ENCODE measurements at places on chromosomes 16 and 17.

DNA sequence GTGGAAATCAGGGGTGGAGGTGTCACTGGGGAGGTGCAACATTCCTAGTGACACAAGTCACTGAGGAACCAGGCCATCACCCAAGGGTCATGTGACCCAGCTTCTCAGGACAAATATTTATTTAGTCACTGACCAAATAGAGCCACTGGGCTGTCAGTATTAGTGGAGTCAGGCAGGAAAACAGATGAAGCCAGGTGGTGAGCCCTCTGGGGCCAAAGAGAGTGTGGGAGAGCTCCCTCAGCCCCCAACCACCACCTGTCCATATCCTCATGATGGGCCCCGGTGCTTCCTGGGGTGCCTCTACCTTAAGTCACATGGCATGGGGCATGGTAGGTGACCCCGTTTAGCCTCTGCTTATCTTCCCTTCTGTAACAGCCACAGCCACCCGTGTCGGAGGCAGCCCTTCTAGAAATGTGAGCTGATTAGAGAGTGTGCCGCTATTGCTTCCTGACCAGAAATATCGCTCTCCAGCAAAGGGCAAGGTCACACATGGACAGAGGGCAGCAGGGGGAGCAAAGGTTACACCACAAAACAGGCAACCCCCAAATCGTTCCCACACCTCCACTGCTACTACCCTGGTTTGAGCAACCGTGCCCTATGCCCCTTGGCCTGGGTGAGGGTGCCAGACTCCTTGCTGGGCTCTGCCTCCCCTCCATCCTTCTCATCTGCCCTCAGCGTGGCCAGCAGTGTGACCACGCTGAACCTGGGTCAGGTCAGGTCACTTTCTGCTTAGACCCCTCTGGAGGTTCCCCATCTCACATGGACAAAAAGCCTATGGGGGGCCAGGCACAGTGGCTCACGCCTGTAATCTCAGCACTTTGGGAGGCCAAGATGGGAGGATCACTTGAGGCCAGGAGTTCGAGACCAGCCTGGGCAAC, 8.6 kb upstream of the AKTIP start:
- DNase-seq, result peak; percentile 64

DNA sequence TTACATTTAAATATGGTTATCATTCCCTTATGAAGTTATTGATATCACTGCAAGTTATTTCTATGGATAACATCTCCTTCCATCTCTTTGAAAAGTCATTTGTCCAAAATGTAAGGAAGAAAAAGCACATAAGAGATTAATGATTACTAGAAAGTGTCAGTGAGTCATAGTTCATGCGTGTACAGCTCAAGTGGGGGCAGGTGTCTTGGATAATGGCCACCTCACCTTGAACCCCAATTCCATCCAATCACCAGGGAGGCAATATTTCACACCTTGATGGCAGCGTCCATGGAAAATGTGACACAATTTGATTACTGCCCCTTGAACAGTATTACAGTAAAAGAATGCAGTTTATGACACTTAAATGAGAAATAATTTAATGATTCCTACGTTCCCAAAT, 358.3 kb upstream of the SOX9 start:
- DNase-seq, result no peak

DNA sequence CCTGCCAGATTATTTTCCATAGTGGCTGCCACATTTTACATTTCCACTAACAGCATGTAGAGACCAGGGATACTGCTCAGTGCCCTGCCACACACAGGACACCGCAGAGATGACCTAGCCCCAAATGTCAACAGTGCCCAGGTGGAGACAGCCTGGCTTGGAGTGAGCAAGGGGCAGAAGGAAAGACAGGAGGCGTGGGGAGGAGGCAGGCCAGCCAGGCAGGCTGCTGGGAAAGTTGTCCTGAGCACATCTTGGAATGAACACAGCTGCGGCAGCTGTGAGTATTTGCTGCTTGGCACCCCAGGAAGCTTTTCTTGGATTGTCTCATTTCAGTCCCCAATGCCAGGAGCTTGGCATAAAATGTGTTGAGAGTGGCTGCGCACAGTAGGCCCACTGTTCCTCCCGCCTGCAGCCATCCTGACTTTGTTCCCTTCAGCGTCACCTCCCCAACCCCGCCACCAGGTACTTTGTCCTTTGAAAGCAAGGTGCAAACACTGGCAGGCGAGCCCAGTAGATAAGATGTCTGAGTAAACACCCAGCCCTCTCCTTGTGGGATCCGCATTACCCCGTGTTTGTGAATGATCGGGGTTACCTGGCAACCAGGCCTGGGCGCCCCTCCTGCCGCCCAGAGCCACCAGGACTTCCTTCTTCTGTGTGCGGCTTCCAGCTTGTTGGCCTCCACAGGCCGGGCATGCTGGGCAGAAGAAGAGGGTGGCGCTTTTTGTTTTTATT, 114.0 kb downstream of the CMIP start:
- DNase-seq, result no peak

DNA sequence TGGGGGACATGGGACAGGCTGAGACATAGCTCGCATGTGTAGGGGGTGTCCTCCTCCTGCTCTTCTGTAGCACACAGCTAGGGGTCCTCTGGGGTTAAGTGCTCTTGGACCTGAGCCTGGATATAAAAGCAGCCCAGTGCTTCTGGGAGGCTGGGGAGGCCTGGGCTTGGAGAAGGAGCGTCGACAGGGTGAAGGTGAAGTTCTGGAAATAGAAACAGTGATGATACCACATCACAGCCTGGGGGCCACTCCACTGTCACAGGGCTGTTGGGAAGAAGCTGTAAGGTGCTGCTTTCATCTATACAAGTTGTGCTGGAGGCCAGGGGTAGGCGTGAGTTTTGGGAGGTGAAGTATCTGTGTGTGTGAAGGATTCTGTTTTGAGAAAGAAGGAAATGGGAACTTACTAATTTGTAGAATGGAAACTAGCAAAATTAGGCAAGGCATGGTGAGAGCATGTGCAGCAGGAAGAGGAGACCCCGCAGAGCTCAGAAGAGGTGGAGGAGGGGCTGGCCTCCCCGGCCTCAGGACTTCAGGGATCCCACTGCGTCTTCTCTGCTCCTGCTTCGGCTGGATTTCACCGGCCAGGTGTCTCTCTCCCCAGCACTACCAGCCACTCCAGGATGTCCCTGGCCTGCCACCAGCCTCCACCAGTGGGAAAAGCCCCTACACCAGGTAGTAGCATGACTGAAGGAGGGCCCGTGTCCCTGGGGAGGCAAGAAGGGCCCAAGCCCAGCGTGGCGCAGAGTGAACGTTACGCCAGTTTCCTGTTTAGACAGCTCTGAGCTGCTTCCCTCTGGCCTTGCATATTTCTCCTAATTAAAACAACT, 19.4 kb downstream of the PLCG2 start:
- no peak for DNase-seq

- DNase-seq, result no peak
Observed at GRCh38 chr17:75979705-75980187, 706 bp downstream of the TEN1 start.

Data from SHP77 treated with DMSO at 0.1 percent for 48 hours (cell line).